ENCODE measurements at places on chromosomes 1 and 21.

DNA sequence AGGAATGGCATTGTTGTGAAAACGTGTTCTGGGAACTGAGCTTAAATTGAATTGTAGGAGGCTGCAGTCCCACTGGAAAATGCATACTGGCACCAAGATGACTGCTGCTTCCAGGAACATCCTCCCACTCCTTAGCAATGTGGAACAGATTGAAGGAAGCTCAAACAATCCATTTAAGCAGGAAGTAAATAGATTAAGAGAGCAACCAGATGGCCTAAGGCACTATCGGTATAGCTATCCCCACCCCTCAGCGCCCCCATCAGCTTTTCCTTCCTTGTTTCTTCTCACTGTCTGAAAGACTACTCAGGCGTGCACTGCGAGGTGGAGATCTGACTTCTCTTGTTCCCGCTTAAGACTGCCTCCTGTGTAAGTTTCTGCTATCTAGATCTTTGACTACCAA, 4.0 kb upstream of the IFI16 start:
- no peaks in the 10 kb centered on the region for H3K36me3 ChIP-seq
- no peak for DNase-seq
- H3K27ac ChIP-seq = no peak overlapping the region
- H3K27me3 ChIP-seq = peaks cover 4% of the 10 kb centered on the region
- H3K4me3 ChIP-seq = no peak overlapping the region
- H3K4me1 ChIP-seq = no peaks in the 10 kb centered on the region

- DNase-seq = no peak
- H3K36me3 ChIP-seq = no peaks in the 10 kb centered on the region
- H3K27ac ChIP-seq = no peak overlapping the region
- peaks cover 18% of the 10 kb centered on the region for H3K4me1 ChIP-seq
Measured at GRCh38 chr1:201190005-201190404, 619 bp upstream of the IGFN1 start.

DNA sequence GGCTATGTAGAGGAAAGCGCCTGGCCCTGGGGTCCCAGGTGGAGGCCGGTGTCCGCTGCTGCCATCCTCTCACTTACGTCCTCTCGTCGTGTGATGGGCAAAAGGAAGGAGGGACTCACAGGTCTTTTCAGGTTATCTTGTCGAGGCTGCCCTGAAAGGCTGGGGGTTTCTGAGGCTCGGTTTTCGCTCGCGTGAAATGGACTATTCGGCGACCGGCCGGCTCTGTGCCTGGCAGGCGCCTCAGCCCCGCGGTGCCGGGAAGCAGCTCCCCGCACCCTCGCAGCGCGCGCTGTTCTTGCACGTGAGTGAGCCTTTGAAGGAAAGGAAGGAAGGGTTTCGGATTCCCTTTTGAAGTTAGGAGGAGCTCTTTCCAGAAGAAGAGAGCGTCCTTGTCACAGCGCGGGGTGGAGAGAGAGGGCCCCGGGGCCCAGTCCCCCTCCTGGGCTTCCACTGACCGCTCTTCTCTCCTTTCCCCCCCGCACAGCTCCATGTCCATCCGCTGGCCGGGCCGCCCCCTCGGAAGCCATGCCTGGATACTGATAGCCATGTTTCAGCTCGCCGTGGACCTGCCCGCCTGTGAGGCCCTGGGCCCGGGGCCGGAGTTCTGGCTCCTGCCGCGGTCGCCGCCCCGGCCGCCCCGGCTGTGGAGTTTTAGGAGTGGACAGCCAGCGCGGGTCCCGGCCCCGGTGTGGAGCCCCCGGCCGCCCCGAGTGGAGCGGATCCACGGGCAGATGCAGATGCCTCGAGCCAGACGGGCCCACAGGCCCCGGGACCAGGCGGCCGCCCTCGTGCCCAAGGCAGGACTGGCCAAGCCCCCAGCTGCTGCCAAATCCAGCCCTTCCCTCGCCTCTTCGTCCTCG, 57.2 kb downstream of the AJAP1 start:
- peaks cover 52% of the 10 kb centered on the region for H3K4me1 ChIP-seq
- no peak overlapping the region for H3K4me3 ChIP-seq
- H3K27ac ChIP-seq = no peak overlapping the region
- DNase-seq = no peak
- no peaks in the 10 kb centered on the region for H3K27me3 ChIP-seq

DNA sequence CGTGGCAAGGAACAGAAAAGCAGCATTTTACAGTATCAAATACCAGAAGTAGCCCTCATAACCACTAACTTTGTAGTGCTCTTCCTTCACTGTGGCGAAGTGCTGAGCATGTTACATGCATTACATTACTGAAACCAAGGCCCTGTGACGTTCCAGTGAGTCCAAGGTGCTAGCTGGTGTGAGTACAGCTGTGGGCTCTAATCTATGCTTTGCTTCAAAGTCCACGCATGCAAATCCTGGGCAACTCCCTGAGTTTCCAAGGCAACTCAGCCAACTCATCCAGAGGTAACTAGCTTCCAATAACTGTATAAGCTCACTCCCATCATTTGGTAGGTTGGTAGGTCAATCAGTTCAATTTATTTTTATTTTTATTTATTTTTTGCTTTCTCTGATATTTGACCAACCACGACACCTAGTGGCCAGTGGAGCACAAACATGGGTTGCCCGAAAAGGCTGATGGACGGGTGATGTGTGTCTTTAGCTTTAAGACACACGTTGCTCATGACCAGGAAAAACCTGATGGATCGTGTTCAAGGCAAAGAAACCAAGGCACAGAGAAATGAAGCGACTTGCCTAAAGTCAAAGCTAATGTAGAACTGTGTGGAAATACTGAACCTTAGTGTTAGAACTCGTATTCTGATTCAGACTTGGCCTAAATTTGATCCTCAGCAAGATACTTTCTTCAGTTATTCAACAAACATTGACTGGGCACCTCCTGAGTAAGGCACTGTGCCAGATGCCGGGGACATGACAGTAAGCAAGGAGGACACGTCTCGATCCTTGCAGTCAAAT, 73.0 kb downstream of the GNG12 start:
- H3K36me3 ChIP-seq = no peaks in the 10 kb centered on the region
- no peak overlapping the region for H3K27ac ChIP-seq
- H3K4me1 ChIP-seq = peaks cover 4% of the 10 kb centered on the region
- H3K4me3 ChIP-seq = no peak overlapping the region

DNA sequence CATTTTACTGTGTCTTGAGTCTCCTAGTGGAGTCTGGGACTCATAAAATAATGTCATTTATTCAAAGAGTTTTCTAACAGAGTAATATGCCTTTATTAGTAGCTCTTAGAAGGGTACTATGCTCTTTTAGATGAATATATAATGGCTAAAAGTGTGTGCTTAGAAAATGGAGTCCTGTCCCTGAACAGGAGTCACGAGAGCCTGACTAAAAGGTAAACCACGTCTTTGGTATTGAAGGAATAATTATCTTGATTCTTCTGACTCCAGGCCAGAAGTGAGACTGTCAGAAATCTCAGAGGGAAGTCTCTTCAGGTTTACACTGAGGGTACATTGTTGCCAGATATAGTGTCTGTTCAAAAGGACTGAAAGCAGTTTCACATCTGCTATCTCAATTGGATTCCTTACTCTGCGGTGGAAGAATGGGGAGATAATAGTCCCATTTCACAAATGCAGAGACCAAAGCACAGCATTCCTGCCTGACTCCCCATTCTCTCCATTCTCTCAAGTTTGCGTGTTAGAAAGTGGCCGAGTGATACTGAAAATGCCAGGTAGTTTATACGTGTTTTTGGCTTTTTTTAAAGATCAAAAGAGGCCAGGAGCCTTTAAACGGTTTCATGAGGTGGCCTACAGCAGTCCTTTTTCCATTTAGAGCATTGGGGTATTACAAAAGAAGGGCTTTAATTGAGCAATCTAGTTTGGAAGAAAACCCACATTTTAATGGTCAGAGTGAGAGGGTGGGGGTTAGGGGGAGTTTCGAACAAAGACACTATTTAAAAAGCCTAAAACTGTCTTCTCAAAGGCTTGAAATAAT, 176.6 kb downstream of the VPS13D start:
- no peak overlapping the region for H3K4me3 ChIP-seq
- H3K4me1 ChIP-seq = peaks cover 21% of the 10 kb centered on the region
- DNase-seq = peak; percentile 56
- H3K36me3 ChIP-seq = peaks cover 8% of the 10 kb centered on the region

DNA sequence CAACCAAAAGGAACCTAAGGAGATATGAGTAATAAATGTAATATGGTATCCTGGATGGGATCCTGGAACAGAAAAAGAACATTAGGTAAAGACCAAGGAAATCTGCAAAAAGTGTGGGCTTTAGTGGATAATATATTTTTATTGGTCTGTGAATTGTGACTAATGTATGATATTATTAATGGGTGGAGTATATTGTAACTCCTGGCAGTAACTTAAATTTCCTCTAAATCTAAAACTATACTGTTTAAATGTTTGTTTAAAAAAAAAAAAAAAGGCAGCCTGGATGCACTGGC, 68.4 kb downstream of the LRRC8D start:
- no peaks in the 10 kb centered on the region for H3K4me1 ChIP-seq
- no peaks in the 10 kb centered on the region for H3K36me3 ChIP-seq
- no peak overlapping the region for H3K4me3 ChIP-seq
- no peaks in the 10 kb centered on the region for H3K27me3 ChIP-seq
- H3K27ac ChIP-seq = no peak overlapping the region

DNA sequence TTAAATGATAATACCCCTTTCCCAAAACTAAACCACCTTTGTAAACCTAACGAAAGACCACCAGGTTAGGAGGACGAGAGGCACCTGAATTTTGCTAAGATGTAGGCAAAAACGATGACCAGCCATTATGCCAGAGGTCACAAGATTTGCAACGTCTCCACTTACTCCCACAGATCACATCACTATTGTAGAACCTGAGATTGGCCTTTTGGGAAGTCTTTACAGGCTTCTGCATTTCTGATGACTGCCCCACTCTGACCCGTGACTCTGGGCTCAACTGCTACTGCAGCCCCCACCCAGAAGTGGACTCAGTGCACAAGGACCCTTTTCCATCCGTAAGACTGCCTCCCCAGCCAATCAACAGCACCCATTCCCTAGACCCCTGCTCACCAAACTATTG, 36.4 kb upstream of the COL6A2 start:
- H3K4me3 ChIP-seq = no peak overlapping the region
- DNase-seq = no peak
- no peak overlapping the region for H3K27ac ChIP-seq
- H3K4me1 ChIP-seq = peaks cover 26% of the 10 kb centered on the region

GRCh38 chr1:189301235-189301634, 1176.4 kb downstream of the BRINP3 start:
- no peaks in the 10 kb centered on the region for H3K36me3 ChIP-seq
- H3K4me3 ChIP-seq = no peak overlapping the region
- no peak for DNase-seq
- H3K27me3 ChIP-seq = no peaks in the 10 kb centered on the region
- H3K27ac ChIP-seq = no peak overlapping the region

All from spinal cord (tissue), 10 donors.